ENCODE measurements at places on chromosomes 4 and X. TPM values are rescaled to one million over a fixed set of nuclear protein-coding genes. Genes with fewer than 3 reads are reported as not detected.

ARR3 gene
- total RNA-seq, result not detected

TLR10 gene
- total RNA-seq, result not detected

MAGEE1 gene
- total RNA-seq, result 3.9 TPM

SLC7A11 gene
- total RNA-seq, result 1.7 TPM

RAB40AL gene
- 0.38 TPM for total RNA-seq

WNK3 gene
- total RNA-seq, result 0.36 TPM

TCEAL6 gene
- not detected for total RNA-seq

CPXCR1 gene
- not detected for total RNA-seq

BGN gene
- not detected for total RNA-seq

GNRHR gene
- total RNA-seq, result not detected

BMX gene
- total RNA-seq, result not detected

PTTG2 gene
- total RNA-seq, result 0.46 TPM

CTAG2 gene
- 46.5 TPM for total RNA-seq

CSAG3 gene
- total RNA-seq, result not detected

SYN1 gene
- total RNA-seq, result 0.84 TPM

AMBN gene
- not detected for total RNA-seq

NEK1 gene
- 10.9 TPM for total RNA-seq

XPNPEP2 gene
- 0.23 TPM for total RNA-seq

ZNF674 gene
- total RNA-seq, result 0.99 TPM

SHROOM4 gene
- not detected for total RNA-seq

FAM9B gene
- total RNA-seq, result not detected

TBC1D8B gene
- 1.1 TPM for total RNA-seq

MAGEA4 gene
- total RNA-seq, result not detected

SPIN2B gene
- 6.7 TPM for total RNA-seq

SHROOM2 gene
- not detected for total RNA-seq

SHISA3 gene
- 0.17 TPM for total RNA-seq

RIBC1 gene
- total RNA-seq, result 0.65 TPM

EGFL6 gene
- 1.1 TPM for total RNA-seq

AWAT2 gene
- not detected for total RNA-seq
